Right atrium auricular region (tissue), 2 donors: ENCODE measurements at places on chromosomes 4 and X. TPM values are rescaled to one million over a fixed set of nuclear protein-coding genes. Genes with fewer than 3 reads are reported as not detected.

MRFAP1L1 gene
- total RNA-seq = 65.3 TPM

DNA sequence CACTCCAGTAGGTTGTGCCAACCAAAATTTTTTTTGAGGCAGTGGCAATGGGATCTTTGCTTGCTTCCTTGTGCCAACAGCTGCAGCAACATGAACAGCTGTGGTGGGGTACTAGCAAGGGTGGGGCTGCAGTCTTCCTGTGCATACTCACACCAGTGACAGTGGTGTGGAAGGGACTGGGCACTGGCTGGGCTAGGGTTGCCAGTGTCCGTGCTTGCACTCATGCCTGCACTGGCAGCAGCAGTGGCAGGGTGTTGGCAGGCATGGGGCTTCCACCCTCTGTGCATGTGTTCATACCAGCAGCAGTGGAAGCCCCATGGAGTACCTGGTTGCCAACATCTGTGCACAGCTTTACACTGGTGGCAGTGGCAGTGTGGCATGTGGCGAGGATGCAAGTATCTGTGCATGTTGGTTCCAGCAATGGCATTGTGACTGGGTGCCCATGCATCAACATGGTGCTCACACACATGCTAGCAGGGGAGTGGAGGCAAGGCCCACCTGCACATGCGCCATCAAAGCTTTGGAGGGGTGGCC lies 1312.6 kb downstream of the PCDH18 start:
- DNase-seq = no peak

- DNase-seq = no peak
These were observed 1.7 kb upstream of the SLC2A9 start for GRCh38 chr4:10023050-10023419.

PLP1 gene
- 10.6 TPM for total RNA-seq

- no peak for DNase-seq
These were observed 1310.2 kb downstream of the PCDH7 start for GRCh38 chr4:32030406-32030805.
